ENCODE measurements at places on chromosomes 2 and 18. TPM values are rescaled to one million over a fixed set of nuclear protein-coding genes. Genes with fewer than 3 reads are reported as not detected.

Gene WNT6
- 0.11 TPM for total RNA-seq

Gene C2orf15
- 0.34 TPM for total RNA-seq

Gene ESPNL
- 0.14 TPM for total RNA-seq

Gene SP140L
- total RNA-seq = 120 TPM
